ENCODE measurements at places on chromosomes 2 and 18.
A peak's percentile ranks its signal among the peaks of the same experiment; 100 is the strongest.

GRCh38 chr2:237961637-237962036, 5.2 kb upstream of the UBE2F start:
- DNase-seq = no peak

- DNase-seq = no peak
Measured at GRCh38 chr2:14420851-14421250, 211.7 kb upstream of the LRATD1 start.

GRCh38 chr2:160390544-160391455, 102.8 kb downstream of the RBMS1 start:
- no peak for DNase-seq

DNA sequence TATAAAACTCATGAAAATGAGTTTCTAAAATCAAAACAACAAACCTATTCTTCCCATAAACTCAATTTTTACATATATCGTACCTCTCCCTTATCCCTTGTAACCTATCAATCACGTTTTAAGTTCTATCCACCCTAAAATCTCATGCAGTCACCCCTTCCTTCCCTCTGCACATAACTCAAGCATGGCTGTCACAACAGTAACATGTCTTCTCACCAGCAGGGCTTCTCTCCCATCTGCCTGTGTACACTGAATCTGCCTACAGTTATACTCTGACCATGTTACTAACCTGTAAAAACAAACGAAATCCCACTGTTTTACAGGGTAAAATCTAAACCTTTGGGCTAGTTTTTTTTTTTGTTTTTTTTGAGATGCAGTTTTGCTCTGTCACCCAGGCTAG, 68.2 kb downstream of the MAP4K3 start:
- no peak for DNase-seq

GRCh38 chr2:236359426-236360045, 95.3 kb upstream of the ASB18 start:
- DNase-seq = no peak

- DNase-seq = no peak
Measured at GRCh38 chr2:39153312-39153711, 32.5 kb upstream of the SOS1 start.

DNA sequence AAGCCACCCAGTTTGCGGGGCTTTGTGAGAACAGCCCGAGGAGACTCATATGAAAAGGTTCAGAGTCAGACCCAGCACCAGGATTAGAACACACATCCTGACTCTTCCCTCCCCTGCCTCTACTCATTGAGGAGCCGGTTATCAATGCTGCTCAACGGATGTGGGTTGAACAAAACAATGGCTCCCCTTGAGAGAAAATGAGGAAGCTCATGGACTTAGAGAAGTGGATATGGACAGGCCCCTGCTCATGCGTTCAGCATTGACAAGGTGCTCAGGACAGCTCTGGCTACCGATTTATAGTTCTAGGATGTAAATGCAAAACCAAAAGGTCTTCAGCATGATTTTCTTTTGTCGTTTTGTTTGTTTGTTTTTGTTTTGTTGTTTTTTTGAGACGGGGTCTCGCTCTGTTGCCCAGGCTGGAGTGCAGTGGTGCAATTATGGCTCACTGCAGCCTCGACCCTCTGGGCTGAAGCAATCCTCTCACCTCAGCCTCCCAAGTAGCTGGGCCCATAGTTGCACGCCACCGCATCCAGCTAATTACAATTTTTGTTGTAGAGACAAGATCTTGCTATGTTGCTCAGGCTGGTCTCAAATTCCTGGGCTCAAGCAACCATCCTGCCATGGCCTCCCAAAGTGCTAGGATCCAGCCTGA, 32.0 kb upstream of the AGAP1 start:
- DNase-seq = no peak

- DNase-seq = no peak
Measured at GRCh38 chr2:17160594-17160993, 357.6 kb downstream of the RAD51AP2 start.

DNA sequence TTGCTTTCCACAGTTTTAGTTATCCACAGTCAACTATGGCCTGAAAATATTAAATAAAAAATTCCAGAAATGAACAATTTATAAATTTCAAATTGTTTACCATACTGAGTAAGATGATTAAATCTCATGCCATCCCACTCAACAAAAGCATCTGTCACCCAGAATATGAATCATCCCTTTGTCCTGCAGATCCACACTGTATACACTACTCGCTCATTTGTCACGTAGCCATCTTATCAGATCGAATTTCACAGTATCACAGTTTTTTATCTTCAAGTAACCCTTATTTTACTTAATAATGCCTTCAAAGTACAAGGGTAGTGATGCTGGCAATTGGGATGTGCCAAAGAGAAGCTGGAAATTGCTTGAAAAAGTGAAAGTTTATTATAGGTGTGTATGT, 291.8 kb upstream of the LRATD1 start:
- no peak for DNase-seq

- peak; percentile 14 for DNase-seq
Measured at GRCh38 chr18:55265984-55266383, 306.7 kb upstream of the CCDC68 start.

- no peak for DNase-seq
Measured at GRCh38 chr2:102604769-102605168, 14.6 kb upstream of the SLC9A2 start.

- DNase-seq = no peak
Measured at GRCh38 chr2:138034536-138034935, 70.3 kb downstream of the HNMT start.

DNA sequence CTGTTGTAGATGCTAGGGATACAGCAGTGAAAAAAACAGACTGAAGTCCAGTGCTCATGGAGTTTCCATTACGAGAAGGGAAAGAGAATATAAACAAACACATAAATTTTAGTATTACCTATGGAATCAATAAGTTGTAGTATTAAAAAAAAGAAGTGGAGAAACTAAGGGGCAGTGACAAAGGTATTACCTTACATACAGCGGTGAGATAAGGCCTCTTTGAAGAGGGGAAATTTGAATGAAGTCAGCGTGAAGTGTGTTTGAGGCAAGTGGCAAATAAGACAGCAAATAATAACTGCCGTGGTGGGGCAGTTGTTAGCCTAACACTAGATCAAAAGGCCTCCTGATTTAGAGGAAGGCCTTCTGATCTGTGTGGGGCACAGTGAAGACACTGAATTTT, 57.9 kb downstream of the TLK1 start:
- no peak for DNase-seq

DNA sequence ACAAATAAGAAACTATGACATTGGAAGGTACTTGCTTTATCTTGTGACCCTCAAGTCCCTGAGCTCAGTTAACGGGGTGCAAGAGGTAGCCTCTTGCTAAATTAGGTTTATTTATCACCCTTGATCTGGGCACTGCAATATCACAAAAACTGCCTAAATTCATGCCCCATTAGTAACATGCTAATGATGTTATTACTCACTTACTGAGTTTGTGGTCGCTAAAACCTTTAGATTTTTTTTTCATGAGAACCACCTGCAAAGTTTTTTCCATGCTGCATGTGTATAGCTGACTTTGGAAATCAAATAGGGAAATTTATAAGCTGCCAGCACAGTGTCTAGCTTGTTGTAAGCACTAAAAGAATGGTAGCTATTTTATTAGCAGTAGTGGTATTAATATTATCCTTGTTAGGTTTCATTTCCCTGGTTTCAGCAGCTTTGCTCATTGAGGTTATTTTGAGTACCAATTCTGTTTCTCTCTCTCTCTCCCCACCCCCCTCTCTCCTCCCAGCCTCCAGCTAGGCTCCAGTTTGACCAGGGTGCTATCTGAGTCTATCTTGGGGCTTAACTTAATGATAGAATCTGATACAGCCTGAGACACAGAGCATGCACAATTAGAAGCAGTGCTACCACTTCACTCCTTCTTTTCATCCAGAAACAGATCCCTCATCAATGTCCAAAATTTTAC, 88.7 kb upstream of the ATP8B1 start:
- no peak for DNase-seq

DNA sequence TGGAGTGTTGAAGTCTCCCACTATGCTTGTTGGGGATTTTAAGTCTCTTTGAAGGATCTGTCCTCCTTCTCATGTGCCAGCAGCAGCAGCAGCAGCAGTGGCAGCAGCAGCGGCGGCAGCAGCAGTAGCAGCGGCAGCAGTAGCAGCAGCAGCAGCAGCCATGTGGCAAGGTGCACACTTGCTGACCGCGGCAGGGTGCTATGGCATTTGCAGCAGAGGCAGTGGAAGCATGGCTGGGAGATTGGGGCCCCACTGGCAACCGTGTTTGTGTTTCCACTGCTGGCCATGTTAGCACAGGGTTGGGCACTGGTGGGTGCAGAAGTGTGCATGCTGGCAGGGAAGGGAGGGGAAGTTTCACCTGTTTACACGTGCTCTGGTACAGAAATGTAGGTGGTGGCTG, 280.1 kb downstream of the NUP35 start:
- DNase-seq = no peak

DNA sequence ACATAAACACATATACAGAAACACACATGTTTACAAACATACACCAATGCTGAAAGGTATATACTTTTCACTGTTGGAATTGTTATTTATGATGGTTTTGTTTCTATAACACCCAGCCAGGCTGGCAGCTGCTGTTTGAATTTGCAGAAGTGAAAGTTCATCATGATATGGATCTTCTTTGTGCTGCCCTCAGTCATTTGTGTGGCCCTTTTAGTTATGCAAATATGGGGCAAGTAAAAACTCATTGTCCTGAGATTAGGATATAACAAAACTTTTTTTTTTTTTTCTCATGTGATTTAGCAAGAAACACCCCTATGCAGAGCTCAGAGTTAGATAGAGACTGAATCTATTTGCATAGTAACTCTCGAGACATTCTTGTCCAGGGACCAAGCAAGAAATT, 714.1 kb downstream of the KCNJ3 start:
- DNase-seq = no peak

- DNase-seq = no peak
Measured at GRCh38 chr2:218988650-218989049, 3.7 kb upstream of the FEV start.

- DNase-seq = peak; percentile 26
Measured at GRCh38 chr2:170409164-170409535, 231.2 kb downstream of the MYO3B start.
